ENCODE measurements at places on chromosomes 5 and 9. TPM values are rescaled to one million over a fixed set of nuclear protein-coding genes. Genes with fewer than 3 reads are reported as not detected.
A peak's percentile ranks its signal among the peaks of the same experiment; 100 is the strongest.

DNA sequence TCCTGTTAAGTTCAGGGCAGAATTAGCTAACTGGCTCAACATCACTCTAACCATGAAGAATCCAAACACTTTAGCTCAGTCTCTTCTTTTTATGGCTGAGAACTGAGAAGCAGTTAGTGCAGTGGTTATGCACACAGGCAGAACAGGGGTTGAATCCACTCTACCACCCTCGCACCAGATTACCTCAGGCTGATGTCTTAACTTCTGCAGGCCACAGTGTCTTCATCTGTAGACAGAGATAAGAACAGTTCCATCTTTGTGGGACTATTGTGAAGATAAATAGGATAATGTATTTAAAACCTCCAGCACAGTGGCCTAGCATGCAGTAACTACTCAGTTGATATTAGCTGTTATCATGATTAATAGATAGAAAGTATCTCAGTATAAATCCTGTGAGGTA lies 54.8 kb downstream of the FAM114A2 start:
- DNase-seq, result no peak

- DNase-seq, result no peak
These were observed 578.0 kb downstream of the EFNA5 start for GRCh38 chr5:107092695-107093094.

GRCh38 chr5:61327760-61328753 lies 4.0 kb upstream of the ZSWIM6 start:
- DNase-seq, result no peak

The OMD gene
- 2.6 TPM for total RNA-seq

The SMU1 gene
- 17.6 TPM for total RNA-seq

The HRCT1 gene
- 5.2 TPM for total RNA-seq

- DNase-seq, result no peak
These were observed 3.0 kb upstream of the MCIDAS start for GRCh38 chr5:55230086-55230629.

The ANXA2R gene
- 2.0 TPM for total RNA-seq

The ASTN2 gene
- 3.1 TPM for total RNA-seq

GRCh38 chr5:126736141-126736540 lies 40.8 kb upstream of the LMNB1 start:
- no peak for DNase-seq

The ZNF169 gene
- 4.6 TPM for total RNA-seq

DNA sequence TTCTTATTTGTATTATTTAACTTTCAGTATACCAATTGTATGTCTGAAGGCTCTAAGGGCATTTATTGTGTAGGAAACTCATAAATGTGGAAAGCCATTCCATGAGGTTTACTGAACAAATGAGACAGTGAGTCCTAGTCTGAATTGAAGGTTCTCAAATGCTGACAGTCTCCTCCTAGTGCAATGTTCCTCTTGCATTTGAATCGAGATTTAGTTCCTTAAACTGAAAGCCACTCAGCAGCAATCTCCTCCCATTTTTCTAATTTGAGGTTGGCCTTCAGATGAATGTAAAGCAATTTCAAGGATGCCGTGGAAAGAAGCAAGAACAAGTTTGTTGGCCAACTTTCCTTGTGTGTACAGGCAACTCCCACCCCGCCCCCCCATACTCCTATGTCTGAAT lies 493.2 kb upstream of the KLF4 start:
- no peak for DNase-seq

- no peak for DNase-seq
These were observed 126.9 kb downstream of the EFNA5 start for GRCh38 chr5:107543868-107544267.

GRCh38 chr9:130183133-130183762 lies 11.0 kb downstream of the NCS1 start:
- no peak for DNase-seq

DNA sequence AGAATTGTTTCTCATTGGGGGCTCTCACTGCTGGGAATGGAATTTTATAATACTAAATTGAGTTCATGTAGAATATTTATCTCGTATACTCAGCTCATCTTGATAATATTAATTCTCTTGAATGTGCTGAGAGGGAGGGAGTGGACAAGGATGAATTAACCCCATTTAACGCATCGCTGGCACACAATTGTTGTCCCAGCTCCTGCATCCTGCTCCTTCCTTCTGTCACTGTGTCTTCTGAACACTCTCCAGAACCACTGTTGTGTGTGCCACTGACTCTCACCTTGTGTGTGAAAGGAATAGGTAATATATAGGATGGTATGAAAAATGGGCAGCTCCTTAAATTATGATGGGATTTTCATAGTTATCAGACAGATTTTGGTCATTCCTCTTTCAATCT lies 267.3 kb downstream of the MTRR start:
- DNase-seq, result no peak

DNA sequence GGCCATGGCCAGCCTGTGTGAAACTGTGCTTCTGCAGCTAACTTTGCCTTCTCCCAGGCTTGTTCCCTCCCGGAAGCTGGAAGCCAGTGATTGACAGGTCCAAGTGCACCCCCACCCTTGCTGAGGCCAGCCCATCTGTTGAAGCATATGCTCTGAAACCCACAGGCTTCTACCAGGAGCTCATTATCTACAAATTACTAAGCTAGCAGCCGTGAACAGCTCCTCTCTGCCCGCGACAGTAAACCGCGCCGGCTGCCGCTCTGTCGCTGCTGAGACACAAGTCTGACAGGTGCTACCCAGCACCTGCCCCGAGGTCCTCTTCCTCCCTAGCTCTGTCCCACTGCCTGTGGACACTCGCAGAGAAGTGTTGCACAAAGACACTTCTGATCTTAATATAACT lies 490.9 kb downstream of the GADD45G start:
- DNase-seq, result no peak

- no peak for DNase-seq
These were observed 48.1 kb downstream of the POC5 start for GRCh38 chr5:75668977-75669689.

The KCNN2 gene
- not detected for total RNA-seq

DNA sequence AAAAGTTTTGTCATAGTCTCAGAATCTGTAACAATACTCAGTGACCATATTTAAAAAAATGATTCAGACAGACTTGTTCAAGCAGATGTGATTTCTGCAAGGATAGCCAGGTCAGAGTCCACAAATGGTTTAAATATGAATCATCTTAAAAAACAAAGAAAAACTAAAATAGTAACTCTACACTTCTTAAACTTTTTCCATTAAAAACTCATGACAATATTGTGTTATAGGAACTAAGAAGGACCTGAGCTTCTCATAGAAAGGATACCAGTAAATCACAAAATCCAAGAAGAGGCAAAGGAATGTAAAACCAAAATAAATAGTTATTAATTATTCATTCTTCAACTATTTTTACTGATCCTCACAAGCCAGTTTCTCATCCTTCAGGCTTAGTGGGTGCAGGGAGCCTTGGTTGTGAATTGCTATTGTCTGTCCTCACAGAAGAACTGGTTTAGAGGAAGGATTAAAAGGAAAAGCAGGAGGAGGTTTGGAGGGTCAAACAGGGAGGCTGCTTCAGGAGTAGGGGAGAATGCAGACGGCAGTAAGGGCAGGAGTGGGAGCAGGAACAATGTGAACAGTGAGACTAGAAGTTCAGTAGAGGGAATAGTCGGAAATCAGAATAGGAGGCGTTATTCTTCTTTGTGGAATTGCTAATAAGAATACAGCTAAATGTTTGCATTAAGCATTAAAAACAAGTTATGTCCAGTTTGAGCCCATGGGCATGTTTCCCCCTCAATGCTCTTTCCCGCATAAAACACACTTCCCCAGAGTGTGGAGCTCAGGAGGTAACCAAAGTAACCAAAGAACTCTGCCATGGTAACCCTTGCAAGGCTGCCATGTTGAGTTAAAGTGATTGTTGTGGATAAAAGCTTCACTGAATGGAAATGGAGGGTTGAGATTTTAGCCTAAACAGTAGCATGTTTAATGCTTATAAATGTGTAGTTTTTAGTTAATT lies 110.7 kb downstream of the CCDC192 start:
- DNase-seq, result no peak

- peak; percentile 71 for DNase-seq
These were observed 87.0 kb downstream of the ANGPTL2 start for GRCh38 chr9:127035423-127035822.

GRCh38 chr9:115691693-115692092 lies 461.9 kb upstream of the PAPPA start:
- no peak for DNase-seq

The SLCO4C1 gene
- total RNA-seq, result 0.58 TPM

The AGXT2 gene
- total RNA-seq, result not detected

The GRM6 gene
- not detected for total RNA-seq

The TNFSF15 gene
- 0.29 TPM for total RNA-seq

DNA sequence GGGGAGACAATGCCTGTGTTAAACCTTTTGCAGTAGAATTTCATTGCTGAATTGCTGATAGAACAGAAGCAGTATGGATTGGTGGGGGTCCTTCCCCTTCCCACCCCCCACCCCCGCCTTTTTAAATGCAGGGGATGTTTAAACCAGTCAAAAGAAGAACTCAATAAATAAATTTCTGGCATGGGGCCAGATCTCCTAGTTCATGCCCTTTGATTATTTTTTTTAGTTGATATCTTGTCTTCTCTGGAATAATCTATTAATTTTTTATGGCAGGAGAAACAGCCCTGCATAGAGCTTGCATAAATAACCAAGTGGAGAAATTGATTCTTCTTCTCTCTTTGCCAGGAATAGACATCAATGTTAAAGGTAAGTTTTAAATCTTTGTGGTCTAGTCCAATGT lies 72.8 kb downstream of the SLF1 start:
- no peak for DNase-seq

The SPATA31D4 gene
- not detected for total RNA-seq

GRCh38 chr9:114083666-114084065 lies 5.6 kb upstream of the AMBP start:
- DNase-seq, result peak; percentile 67

- no peak for DNase-seq
These were observed 5.1 kb downstream of the POU5F2 start for GRCh38 chr5:93736284-93736683.

GRCh38 chr9:134502266-134502791 lies 139.3 kb upstream of the COL5A1 start:
- DNase-seq, result peak; percentile 81

The BARHL1 gene
- not detected for total RNA-seq

GRCh38 chr5:93636837-93637236 lies 53.8 kb downstream of the NR2F1 start:
- DNase-seq, result no peak

The ARHGEF28 gene
- 9.4 TPM for total RNA-seq

DNA sequence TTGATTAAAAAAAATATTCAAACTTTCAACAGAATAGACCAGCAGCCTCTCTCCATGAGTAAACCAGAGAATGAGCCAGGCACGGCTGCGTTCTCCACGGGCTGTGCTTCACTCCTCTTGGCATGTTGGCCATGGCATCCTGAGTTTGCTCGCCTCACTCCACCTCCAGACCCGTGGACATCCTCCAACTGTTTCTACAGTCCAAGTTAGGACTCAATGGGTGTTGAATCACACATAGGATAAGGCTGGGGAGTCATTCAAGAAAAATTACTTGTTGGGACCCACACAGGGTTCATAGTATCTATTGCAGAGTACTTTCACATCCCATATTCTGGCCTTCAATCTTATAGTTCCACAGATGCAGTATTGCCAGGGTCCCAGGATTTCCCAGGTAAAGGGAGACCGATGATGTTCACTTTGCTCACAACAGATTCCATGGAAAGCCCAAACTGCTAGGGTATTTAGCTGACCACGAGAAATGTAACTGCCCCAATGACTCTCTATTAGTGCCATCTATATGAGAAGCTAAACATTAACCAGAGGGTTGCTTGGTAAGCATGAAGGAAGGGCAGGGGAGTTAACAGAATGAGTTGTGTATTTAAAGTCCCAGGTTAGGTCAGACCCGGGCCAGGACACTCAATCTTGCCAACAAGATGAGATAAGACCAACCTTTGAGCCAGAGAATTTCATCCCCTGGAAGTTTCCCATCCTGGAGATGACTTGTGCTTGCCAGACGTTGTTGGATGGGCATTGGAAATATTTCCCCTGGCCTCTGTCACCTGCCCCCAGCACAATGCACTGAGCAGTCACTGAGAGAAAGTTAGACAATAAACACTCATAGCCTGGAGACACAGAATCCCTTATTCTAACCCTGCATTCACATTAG lies 19.7 kb upstream of the GDA start:
- DNase-seq, result no peak

The BARX1 gene
- not detected for total RNA-seq

The GABRP gene
- total RNA-seq, result 0.19 TPM

DNA sequence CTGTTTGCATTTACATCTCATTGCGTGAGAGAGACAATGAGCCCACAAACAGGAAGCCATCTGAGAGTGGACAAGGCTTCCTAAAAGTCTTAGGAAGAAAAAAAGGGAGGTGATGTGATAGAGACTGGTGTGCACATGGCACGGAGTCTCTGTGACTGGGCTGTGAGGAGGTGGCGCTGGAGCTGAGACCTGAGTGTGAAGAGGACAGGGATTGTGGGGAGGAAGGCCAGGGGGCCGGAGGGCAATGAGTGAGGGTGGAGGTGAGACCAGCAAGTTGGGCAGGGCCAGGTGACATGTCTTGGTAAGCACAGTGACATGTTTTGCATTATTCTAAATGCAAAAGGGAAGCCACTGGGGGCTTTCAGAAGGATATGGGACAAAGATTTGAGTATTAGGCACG lies 45.0 kb downstream of the TSPAN17 start:
- DNase-seq, result no peak

GRCh38 chr5:166961028-166961427 lies 1330.4 kb upstream of the WWC1 start:
- DNase-seq, result no peak

DNA sequence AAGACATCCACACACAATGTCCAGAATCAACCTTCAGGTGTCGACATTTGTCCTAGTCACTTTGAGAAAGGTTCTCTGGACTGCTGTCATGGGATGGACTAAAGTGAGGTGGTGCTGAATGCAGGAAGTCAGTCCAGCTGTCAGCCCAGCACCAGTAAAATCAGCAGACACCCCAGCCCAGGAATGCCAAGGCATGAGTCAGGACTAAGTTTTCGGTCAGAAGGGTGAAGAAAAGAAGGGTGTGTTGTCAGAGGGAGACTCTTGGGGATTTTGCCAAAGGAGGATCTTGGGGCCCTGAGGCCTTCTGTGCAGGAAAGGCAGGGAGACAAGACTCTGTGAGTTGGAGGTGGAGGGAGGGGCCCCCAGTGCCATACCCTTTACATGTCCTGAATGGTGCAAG lies 69.0 kb upstream of the XPA start:
- DNase-seq, result no peak

- no peak for DNase-seq
These were observed 84.7 kb downstream of the TTC39B start for GRCh38 chr9:15222313-15222712.

GRCh38 chr5:143176048-143176447 lies 227.4 kb downstream of the NR3C1 start:
- no peak for DNase-seq

DNA sequence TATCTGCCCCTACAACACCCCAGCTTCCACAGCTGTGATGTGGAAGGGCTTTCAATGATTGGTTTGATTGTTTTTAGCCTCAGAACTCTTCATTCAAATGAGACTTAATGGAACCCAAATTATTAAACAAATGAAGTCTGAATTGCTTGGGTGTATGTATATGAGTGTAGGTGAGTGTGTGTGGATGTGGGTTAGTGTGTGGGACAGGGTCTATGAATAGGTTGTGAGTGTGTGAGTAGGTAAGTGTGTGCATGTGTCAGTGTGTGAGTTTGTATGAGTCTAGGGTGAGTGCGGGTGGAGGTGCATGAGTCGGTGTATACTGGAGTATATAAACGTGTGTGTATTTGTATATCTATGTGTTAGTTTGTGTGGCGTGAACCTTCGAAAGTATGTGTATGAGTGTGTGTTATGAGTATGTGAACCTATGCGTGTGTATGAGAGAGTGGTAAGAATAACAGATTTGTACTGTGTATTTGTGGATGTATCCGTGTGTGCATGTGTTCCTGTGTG lies 26.9 kb downstream of the COL15A1 start:
- DNase-seq, result peak; percentile 8

- no peak for DNase-seq
These were observed 263.2 kb downstream of the DMAC1 start for GRCh38 chr9:7536310-7536939.
